SW 1271 (cell line): ENCODE measurements at places on chromosomes 16 and 17.

GRCh38 chr17:35433075-35433894, 985 bp upstream of the SLFN12 start:
- peak; percentile 92 for DNase-seq

DNA sequence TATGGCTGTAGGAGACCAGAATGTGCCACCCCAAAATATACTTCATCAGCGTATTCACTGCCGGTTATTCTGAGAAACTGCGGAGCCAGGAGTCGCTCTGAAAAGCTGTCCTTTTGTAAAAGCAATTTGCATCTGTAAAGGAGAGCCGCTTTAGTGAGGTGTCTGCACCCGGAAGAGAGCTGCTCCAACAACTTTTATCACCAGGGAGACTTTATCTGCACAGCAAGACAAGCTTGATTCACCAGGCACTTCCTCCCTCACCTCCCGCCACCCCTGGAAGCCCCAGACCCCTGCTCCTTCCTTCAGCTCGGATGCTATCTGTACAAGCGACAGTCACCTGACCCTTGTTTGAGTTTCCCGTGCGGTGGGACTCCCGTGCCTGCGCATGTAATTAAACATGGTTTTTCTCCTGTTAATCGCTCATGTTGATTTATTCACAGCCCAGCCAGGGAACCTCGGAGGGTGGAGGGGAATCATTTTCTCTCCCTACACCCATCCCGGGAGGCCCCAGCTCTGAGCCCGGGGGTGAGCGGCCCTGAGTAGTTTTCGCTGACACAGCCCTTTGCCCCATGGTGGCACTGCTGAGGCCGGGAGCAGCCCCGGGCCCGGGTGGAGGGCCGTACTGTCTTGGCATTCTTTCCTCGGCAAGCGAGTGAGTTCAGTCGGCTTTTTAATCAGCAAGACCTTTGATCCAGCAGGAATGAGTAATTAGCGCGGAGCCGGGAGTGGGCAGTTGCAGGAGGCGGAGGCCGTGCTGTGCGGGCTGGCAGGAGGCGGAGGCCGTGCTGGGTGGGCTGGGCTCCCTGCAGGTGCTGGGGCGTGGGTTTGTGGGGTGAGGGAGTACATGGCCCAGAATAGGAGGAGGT, 222.7 kb upstream of the CIBAR2 start:
- no peak for DNase-seq

DNA sequence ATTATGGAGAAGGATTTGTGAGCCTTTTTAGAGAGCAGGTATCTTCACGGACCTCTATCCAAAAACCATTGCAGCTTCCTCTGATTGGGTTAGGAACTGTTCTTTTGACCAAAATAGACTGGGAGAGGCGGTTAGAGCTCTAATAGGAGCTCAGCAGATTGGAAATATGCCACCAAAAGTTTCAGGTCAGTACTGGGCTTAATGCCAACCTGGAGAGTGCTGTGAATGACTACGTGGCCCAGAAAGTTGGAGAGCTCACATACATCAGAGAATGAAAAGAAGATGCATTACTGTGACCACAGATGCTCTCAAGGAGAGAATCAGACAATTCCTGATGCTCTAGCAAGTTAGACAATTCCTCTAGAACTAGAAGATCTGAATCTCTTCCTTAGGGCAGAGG, 86.5 kb downstream of the ABCA8 start:
- DNase-seq: no peak

GRCh38 chr16:11276896-11277593, 765 bp upstream of the PRM2 start:
- no peak for DNase-seq

DNA sequence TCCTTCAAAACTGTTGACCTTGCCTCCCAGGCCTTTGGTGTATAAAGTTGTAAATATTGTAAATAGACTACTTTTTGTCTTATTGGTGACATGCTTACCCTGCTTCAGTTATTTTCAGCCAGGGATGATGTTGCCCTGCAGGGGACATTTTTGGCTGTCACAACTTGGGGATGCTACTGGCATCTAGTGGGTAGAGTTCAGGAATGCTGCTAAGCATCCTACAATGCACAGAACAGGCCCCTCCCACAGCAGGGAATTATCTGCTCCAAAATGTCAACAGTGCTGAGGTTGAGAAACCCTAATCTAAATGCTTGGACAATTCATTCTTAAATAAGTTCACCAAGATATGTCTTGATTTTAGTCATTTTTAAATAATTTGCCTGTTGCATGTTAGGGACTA, 459.8 kb downstream of the PMP22 start:
- no peak for DNase-seq

- DNase-seq: no peak
These were observed 111.7 kb downstream of the ABCA8 start for GRCh38 chr17:68843522-68843921.

DNA sequence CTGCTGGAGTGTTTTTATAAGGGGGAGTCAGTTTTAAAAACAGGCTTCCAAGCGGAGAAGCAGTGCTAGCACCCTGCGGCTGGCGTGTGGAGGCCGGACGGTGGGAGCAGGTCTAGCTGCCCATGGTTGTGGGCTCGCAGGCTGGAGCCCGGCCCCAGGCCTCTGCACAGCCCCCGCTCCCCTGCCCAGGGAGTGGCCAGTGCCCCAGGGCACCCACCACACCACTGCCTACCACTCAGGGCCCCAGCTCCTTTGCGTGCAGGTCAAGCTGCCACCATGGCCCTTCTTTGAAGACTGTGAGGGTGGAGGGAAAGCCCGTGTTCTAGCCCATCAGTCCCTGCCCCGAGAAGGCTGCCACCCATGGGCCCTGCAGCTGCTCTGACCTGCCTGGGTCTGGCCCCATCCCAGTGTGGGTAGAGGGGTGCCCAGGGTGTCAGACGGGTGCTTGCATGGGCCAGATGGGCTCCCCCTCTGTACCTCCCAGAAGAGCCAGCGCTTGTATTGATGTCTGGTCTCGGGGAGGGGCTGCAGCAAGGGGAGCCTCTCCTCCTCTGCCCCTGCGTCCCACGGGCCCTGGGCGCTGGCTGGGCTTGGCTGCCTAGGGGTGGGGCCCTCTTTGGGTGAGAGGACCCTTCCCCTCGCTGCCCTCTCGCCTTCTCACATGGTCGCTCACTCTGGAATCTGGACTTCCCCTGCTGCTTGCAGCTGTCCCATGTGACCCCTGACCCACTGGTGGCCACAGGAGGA, 1.5 kb upstream of the NUDT16L1 start:
- DNase-seq: no peak

GRCh38 chr17:46063241-46063640, 64.2 kb downstream of the STH start:
- no peak for DNase-seq

DNA sequence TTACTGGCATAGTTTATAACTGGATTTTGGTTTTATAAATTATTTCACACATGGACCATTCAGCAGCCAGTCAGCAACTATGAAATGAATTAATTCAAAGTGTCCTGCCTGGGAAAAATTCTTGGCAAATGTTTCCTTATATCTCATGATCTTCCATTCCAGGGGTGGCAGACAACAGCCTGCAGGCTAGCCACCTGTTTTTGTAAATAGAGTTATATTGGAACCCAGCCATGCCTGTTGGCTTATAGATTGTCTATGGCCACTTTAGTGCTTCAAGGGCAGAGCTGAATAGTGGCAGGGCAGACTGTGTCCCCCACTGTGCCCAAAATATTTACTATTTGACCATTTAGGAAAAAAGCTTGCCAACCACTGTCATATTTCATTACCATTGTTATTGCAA, 613.7 kb downstream of the TMEM114 start:
- no peak for DNase-seq

DNA sequence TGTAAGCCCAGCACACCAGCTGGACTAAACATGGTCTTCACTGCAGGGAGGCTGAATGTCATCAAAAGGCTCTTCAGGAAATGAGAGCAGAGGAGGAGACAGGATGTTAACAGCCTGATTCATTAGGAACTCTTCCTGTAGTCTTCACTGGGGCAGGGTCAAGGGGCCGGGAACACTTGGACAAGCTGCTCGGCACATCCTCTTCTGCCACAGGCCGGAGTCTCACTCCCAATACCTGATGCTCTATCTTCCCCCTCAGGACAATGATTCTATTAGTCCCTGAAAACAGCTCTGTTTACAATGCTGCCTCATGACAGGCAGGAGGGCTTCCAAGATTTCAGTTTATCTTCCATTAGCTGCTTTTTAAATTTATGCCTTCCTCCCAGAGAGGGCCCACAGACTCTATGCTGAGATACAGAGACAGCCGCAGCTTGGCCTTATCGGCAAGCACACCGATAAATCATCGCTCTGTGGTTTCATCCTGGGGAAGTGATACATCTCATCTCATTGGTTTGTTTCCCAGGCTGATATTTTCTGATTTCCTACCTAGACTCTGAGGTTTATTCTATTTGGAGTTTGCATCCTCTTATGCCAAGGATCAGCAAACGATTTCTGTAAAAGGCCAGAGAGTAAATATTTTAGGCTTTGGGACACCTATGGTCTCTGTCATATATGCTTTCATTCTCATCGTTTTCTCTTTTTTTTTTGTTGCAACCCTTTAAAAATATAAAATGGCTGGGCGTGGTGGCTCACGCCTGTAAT, 214.0 kb upstream of the ASIC2 start:
- no peak for DNase-seq

GRCh38 chr17:75603123-75603522, 15.5 kb downstream of the MYO15B start:
- no peak for DNase-seq

GRCh38 chr16:75471723-75472633, 7.5 kb upstream of the TMEM170A start:
- DNase-seq: peak; percentile 65

DNA sequence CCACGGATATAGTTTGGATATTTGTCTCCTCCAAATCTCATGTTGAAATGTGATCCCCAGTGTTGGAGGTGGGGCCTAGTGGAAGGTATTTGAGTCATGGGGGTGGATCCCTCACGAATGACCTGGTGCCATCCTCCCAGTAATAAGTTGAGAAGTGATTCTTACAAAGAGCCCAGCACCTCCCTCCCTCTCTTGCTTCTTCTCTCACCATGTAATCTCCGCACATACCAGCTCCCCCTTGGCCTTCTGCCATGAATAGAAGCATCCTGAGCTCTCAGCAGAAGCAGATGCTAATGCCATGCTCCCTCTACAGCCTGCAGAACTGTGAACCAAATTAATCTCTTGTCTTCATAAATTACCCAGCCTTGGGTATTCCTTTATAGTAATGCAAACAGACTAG, 41.9 kb upstream of the RBBP6 start:
- no peak for DNase-seq

GRCh38 chr16:71359431-71359830, 908 bp downstream of the CALB2 start:
- DNase-seq: no peak

- no peak for DNase-seq
These were observed 379.7 kb downstream of the CA10 start for GRCh38 chr17:51778842-51779241.

DNA sequence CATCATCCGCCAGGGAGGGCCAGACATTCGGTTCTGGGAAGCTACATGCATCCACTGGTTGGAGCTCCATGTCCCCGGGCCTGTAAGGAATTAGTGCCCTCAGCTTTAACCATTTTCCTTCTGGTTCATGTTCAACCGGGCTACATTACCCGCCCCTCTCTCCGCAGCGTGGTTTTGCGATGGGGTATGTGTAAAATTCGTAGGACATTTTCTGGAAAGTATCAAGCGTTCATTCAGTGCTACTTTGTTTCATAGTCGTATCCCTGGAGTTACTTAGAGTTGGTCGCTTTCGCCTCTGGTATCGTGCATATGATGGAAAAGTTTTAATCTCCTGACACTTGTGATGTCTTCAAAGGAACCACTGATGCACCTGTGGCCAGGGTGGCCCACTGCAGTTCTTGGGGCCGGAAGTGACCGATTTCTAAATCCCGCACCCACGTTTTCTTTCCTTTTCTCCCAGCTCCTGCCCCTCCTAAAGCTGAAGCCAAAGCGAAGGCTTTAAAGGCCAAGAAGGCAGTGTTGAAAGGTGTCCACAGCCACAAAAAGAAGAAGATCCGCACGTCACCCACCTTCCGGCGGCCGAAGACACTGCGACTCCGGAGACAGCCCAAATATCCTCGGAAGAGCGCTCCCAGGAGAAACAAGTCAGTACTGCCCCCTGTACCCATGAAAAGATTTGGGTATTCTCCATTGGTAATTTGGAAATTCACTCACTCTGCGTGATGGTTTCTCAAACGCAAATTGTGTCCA, 637 bp downstream of the RPL23A start:
- no peak for DNase-seq

- DNase-seq: no peak
These were observed 849 bp downstream of the PRR29 start for GRCh38 chr17:63998721-63999679.

- DNase-seq: no peak
These were observed 11.0 kb downstream of the KRT32 start for GRCh38 chr17:41456204-41456603.

DNA sequence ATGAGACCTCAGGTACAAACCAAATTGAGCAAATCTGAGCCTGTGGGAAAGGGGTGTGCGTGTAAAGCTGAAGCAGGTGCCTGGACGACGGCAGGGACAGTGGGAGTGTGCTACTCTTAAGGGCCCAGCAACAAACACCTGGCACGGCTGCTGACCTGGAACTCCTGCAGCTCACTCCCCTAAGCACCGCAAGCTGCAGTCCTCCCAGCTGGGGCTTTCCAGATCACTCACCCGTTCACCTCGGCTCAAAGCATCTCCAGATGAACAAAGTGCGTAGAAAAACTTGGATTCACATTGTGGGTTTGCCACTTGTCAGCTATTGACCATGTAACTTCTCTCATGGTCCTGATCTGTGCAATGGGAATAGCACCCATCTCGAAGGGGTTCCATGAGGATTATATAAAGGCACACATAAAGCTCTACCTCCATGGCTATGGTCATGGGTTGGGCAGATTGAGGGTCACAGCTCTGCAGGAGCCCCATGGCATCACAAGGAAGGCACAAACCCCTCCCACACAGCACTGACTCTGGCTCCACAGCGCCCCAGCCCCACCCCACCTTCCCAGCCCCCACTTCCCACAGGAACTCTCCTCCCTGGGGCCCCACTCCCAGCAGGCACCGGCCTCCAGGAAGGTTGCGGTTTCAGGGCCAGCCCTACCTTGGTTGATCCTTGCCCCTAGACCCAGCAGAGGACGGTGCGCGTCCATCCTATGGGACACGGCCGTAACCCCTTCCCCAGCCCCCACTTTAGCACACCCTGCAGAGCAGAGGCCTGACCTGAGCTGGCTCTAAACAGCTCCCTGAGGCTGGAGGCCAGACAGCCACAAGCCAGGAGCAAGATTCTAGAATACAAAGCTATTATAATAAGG, 21.9 kb downstream of the ST3GAL2 start:
- DNase-seq: no peak

GRCh38 chr17:69588316-69588715, 173.8 kb downstream of the MAP2K6 start:
- no peak for DNase-seq

- DNase-seq: no peak
These were observed 8.2 kb downstream of the ZNF689 start for GRCh38 chr16:30601966-30602365.

DNA sequence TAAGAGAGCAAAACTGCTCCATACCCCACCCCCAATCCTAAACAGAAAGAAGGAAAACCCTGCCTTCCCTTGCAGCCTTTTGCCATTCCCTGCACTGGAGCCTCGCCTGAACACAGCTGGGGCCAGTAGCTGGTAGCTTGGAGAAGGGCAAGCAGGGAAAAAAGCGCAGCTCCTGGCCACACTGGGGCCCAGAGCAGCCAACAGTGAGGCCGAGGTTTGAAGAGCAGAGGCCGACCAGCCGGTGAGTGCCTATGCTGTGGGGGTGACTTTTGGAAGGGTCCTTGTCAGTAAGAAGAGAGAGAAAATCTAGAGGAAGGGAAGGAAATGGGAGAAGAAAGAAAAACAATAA, 3.2 kb upstream of the HOXB9 start:
- no peak for DNase-seq

GRCh38 chr16:8858994-8859912, 9.6 kb downstream of the CARHSP1 start:
- DNase-seq: no peak
